ENCODE measurements at places on chromosomes 16 and 17.
A peak's percentile ranks its signal among the peaks of the same experiment; 100 is the strongest.

DNA sequence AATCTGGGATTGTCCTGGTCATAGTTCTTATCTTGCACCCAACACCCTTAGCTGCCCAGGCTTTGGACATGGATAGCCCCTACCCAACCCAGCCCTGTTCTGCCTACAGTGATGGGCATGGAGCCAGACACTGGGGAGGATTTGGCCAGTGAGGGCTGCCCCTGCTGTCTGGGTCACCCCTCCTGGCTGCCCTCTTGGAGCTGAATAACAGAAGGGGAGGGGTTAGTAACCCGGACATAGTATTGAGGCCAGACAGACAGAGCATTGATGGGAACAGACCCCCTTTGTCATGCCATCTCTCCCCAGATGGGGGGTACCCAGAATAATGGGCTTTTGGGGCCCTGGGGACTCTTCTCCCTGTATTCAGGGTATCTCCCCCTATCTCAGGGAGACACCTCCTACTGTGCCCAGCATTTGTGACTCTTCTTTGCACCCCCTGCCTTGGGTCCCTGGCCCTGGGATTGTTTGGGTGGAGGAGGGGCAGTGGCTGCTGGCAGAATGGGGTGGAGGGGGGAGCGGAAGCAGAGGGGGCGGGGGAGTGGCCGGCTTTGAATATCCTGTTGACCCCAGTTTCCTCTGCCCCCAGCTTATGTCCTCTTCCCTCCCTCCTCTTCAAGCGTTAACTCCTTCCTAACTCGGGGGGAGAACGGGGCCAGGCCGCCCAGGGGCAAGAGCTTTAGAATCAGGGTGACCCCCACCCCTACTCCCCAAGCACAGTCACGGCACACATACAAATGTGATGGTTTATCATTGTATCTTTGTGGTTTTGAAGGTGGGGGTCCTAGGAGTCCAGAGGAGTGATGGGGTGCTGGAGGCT is 17.0 kb downstream of the GJD3 start:
- no peak for DNase-seq

- DNase-seq, result peak; percentile 19
These were observed 630 bp downstream of the RNFT1 start for GRCh38 chr17:59963738-59964481.

DNA sequence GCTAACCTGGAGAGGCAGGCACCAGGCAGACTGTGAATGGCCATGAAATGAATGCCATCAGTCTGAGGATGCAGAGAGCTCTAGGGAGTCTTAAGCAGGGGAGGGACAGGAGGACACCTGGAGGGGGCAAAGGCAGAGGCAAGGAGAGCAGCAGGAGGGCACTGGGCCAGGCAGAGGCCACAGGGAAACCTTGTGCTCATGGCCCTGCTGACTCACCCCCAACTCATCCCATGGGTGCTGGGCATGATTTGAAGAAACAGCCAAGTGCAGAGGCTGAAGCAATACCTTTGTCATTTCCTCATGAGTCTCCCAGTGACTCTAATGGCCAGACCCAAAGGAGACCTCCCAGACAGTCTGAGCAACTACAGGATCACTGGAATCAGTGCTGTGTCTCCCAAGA is 141.4 kb downstream of the TMEM132E start:
- DNase-seq, result no peak

DNA sequence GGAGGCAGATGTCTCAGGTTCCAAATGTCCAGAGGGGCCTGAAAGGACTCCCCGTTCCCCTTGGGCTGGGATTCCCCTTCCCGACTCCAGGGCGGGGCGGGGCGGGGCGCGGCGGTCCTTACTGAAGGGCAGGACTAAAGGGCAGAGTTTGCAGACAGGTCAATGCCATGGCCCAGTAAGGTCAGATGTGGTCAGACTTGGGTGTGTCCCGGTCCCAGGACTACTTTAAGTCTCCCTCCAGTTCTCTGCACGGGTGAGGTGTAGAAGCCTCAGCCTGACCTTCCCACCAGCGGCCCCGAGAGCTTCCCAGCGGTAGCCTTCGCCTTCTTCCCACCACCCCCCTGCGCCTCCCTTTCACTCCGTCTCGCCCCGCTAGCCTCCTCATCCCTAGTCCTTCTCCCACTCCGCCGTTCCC is 532 bp downstream of the KDM6B start:
- peak; percentile 36 for DNase-seq

- DNase-seq, result no peak
These were observed 234.0 kb downstream of the MSI2 start for GRCh38 chr17:57490111-57490845.

DNA sequence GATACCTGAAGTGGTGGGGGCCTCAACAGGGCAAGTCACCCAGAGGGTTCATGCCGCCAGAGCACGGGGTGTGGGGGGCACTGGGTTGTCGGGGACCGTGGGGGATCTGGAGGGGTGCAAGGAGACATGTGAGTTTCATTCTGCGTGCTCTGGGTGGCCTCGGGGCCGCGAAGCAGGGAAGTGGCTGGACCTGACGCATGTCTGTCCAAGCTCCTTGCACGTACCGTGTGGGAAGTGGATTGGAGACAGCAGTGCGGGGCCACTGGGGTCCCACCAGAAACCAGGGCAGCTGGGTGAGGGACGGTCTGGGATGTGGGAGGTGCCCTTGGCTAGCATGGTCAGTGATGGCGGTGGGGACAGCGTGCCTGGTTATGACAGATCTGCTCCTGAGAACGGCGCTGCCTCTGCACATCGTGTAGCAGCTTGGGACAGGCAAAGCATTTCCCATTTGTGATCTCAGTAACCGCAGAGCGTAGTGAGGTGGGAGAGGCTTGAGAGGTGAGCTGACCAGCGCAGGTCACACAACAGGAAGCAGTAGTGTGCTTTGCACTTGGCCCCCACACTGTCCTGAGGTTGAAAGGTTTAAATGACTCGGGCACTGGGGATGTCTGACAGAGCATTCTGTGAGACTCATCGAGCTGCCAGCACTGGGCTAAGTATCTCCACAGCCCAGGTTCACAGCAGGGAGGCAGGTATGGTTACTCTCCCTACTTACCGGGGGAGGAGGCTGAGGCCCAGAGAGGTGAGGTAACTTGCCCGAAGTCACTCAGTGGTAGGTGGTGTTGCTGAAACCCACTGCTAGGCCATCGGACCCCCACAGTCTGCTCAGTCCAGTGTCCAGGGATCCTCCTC is 114.4 kb downstream of the SOCS1 start:
- DNase-seq, result no peak

DNA sequence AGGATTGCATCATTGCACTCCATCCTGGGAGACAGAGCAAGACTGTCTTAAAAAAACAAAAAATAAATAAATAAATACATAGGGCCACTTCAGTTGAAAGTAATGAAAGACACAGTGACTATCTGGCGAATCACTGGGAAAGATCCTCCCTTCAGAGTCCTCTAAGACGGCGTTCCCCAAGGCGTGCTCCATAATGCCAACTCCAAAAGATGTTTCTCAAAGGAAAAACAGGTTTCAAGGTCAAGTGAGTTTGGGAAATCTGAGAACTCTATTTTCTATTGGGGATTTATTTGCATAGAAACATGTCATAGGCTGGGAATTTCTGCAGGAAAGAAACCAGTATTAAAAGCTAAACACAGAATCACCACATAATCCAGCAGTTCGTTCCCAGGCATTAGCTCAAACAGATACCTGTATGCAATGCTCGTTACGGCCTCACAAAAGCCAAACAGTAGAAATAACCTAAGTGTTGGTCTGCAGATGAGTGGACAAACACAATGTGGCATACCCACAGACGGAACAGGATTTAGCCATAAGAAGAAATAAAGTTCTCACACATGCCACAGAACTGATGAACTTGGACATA is 7.9 kb downstream of the KLHDC4 start:
- DNase-seq, result no peak

DNA sequence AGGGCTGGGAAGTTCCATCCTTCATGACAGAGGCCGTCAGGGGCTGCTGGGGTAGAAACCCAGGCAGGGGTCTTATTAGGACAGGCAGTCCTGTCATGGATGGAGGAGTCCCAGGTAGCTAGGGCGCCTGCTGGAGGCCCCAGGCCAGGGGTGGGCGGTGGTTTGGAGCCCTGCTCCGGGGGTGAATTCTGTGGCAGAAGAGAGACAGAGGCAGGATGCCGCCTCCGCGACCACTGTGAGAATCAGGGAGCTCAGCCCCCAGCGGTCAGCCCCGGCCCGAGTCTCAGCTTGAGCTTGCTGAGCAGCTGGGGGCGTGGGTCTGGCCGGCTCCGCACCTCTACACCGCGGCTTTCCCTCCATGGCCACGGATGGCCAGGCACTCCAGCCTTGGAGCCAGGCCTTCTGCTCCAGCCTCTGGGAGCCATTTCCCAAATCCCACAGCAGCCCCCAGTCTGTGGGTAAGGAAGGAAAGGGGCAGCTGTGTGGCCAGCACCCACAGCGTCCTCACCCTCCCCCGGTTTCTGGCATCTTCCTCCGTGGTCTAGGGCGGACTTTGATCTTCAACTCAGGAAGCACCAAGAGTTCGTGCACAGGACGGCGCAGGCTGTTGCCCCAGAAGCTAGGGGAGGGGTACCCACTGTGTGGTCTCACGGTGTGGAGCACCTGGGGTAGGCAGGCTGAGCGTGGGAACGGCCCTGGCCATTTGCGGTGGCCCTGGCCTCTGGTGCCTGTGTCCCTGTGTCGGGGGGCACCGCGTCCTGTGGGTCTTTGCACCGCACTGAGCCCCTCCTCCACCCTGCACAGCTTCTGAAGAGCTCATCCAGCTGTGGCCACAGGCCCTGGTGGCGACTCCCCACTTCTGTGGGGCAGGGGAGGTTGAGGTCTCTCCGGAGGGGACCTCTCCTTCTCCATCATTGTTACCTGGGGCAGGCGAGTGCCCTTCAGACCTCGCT is 14.1 kb downstream of the CD7 start:
- no peak for DNase-seq

GRCh38 chr16:28260193-28260592 is 32.1 kb upstream of the SBK1 start:
- no peak for DNase-seq

DNA sequence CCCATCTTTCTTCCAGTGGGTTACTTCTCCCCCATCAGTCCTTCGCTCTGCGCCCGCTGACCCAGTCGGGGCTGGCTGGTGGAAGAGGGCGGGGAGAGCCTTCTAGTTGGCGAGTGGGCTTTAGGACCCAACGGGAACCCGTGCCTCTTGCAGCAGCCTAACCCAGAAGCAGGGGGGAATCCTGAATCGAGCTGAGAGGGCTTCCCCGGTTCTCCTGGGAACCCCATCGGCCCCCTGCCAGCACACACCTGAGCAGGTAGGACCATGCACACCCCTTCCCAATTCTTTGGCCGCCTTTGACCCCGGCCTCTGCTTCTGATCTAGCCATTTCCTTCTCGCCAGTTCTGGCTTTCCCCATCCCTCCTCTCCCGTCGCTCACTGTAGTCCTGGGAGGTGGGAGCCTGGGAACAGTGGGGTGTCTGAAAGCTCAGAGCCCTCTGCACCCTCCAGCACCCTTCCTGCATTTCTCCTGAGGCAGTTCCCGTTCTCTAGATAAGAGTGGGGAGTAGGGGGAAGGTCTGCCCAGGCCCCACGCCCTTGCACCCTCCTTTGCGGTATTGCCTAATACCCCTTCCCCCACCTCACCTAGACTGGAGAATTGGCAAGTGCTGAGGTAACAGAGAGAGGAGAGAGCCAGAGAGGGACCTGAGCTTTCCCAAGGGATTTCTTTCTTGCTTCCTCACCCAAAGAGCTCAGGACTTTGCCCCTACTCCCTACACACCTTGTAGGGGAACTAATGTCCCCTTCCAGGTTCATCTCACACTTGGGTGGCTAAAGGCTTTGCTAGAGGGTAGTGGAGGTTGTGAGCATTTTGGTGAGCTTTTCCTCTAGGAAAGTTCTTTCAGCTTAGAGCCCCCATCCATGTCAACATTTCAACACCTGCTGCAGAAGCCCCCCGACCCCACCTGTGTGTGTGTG is at the start of gene RARA:
TSS of gene RARA (plus strand) at position 150 of the 918 bp plus-strand sequence. CDS start 22,039 bp downstream, outside the sequence.
- no peak for DNase-seq

- DNase-seq, result no peak
These were observed 1.1 kb downstream of the CES2 start for GRCh38 chr16:66936462-66936861.

GRCh38 chr16:57985204-57986181 is 14.6 kb upstream of the CNGB1 start:
- DNase-seq, result no peak

- no peak for DNase-seq
These were observed 39.8 kb downstream of the ZNF778 start for GRCh38 chr16:89257281-89257731.

DNA sequence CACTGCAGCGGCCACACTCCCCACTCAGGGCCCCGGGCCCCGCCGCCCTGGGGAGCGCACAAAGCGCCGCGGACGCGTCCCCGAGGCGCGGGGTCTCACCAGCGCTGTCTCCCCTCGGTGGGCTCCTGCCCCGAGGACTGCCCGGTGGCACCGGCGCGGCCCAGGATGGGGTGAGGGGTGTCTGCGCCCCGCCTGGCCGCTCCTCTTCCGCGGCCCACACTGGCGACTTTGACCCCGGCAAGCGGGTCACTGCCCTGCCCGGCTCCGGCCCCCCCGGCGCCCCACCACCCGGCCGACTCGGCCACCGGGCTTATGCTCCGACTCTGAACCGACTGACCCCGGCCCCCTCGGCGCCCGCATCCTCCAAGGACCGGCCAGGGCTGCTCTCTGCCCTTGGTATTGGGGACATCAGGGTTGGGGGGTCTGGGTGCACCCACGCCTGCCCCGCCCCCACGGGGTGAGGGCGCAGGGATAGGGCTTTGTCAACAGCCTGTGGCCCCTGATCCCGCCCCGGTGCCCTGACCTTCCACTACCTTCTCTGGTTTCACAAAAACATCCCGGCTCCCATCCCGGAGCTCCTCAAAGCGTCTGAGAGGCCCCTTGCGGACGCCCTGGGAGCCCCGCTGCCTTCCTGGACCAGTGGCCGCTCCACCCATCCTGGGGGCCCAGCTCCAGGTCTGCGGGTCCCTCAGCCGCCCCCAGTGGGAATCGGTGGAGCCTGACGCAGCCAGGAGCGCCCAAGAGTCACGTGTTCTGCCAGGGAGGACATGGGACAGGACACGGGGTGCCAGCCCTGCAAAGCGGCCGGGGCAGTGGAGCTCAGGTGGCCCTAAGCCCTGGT is 829 bp downstream of the GCGR start:
- DNase-seq, result no peak

GRCh38 chr17:74608511-74608910 is 15.0 kb downstream of the CD300E start:
- DNase-seq, result no peak

- DNase-seq, result peak; percentile 27
These were observed 7.2 kb upstream of the KRT36 start for GRCh38 chr17:41496803-41497484.

- DNase-seq, result no peak
These were observed 19.4 kb downstream of the PLCG2 start for GRCh38 chr16:81798311-81799137.
